ENCODE measurements at places on chromosomes 11 and 22.
A peak's percentile ranks its signal among the peaks of the same experiment; 100 is the strongest.

DNA sequence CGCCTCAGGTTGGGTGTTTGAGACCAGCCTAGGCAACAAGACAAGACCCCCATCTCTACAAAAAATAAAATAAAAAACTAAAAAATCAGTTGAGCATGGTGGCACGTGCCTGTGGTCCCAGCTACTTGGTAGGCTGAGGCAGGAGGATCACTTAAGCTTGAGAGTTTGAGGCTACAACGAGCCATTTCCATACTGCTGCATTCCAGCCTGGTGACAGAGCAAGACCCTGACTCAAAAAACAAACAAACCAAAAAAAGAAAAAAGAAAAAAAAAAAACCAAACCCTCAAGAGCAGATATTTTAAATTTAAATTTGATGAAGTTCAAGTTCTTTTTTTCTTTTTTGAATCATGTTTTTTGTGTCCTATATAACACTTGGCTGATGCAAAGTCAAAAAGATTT is 7.2 kb upstream of the CCDC83 start:
- DNase-seq, result no peak

DNA sequence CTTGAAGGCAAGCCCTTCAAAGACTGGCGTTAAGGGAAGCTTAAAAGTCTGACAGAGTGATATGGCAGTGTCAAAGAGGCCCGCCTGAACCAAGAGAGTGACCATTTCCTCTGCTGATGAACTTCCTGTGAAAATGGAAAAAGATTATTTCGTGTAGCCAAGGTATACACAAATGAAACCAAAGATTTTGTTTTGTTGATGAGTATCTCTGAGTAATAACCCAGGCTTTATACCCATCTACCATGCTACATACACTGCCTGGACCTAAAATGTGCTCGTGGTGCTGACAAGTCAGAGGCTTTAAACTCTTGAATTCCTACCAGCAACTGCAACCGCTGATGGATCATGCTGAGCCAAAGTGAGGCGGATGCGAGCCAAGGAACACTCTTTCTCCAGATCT is 21.0 kb upstream of the FNBP4 start:
- no peak for DNase-seq

DNA sequence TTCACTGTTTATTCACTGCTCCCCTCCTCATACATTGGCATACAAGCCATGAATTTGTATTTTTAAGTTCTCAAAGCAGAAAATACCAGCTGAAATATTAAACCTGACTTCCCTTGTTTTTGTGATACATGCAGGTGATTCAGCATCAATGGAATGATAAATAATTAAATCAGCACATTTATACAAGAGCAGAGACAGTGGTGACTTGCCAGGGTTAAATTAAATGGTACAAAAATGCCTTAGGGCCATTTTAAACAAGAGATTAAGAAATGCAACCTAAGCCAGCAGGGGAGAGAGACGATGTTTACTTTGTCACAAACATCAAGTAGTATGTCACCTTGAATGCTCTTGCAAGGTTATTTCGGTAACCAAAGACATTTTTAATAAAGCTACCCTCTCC is 95.9 kb upstream of the DDI1 start:
- DNase-seq, result no peak

DNA sequence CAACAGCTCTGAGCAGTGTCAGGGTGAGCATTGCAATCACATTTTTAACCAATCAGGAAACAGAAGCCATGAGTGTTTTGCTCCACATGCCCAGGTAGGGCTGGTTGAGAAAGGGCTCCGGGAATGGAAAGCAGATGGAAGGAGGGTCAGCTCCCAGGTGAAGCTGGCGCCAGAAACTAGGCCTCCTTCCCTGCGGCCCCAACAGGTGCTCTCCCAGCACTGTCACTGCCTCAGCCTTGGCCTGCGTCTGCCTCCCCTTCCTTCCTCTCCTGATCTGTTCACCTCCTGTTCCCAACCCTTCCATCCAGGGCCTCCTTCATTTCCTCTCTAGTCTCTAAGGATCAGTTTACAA is 4.6 kb upstream of the VSIG10L2 start:
- no peak for DNase-seq

GRCh38 chr11:62421996-62422395 is 3.2 kb downstream of the SCGB1A1 start:
- DNase-seq, result no peak

GRCh38 chr11:130671801-130672700 is 223.6 kb downstream of the ADAMTS15 start:
- no peak for DNase-seq

- DNase-seq, result no peak
These were observed 468.8 kb downstream of the CNTN5 start for GRCh38 chr11:99489581-99489980.

GRCh38 chr11:46675949-46676348 is 24.5 kb downstream of the ARHGAP1 start:
- no peak for DNase-seq

- DNase-seq, result no peak
These were observed 19.8 kb downstream of the SPECC1L start for GRCh38 chr22:24290459-24290858.

- no peak for DNase-seq
These were observed 359.5 kb downstream of the TMEM135 start for GRCh38 chr11:87397011-87397865.

GRCh38 chr11:108524422-108524821 is 26.2 kb upstream of the POGLUT3 start:
- no peak for DNase-seq

DNA sequence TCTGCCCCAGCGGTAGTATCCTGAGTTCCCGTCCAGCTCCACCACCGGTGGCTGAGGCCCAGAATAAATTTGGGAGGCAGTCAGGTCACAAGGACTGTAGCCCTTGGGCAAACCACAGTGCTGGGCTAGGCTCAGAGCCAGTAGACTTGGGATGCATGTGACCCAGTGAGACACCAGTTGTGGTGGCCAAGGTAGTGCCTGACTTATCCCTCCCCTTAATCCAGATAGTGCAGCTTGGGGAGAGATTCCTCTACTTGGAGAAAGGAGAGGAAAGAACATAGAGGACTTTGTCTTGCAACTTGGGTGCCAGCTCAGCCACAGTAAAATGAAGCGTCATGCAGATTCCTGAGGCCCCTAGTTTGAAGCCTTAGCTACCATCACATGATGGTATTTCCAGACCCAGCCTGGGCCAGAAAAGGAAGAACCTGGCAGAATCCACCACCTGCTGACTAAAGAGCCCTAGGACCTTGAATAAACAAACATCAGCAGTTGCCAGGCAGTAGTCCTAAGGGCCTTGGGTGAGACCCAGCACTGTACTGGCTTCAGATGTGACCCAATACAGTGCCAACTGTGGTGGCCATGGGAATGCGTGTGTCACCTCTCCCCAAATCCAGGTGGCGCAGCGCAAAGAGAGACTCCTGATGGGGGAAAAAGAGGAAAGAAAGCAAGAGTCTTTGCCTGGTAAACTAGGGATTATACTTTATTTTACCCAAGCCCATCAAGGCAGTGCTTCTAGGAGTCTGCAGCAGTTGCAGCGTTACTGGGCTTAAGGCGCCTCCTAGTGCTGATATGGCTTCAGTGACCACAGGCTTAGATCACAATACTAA is 17.0 kb upstream of the DDX10 start:
- DNase-seq, result peak; percentile 50

GRCh38 chr22:38655519-38656255 is 505 bp downstream of the FAM227A start:
- no peak for DNase-seq

DNA sequence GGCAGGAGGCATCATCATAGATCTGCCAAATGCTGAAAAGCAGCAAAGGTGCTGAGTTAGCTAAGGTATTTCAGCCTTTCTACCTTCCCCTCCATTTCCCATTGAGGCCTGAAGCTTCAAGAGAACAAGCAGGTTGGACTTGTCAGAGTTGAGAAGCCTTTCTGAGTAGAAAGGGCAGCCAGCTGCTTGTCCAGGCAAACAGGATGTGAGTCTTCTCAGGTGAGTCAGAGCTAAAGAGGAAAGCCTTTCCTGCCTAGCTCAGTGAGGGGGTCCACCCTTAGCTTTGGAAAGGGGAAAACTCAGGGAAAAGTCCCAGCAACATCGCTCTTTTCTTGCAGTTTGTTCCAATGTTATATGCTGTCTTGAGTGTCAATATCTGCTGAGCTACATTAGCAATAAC is 13.2 kb upstream of the MPZL2 start:
- DNase-seq, result no peak

GRCh38 chr11:64998690-64999431 is 2.1 kb upstream of the BATF2 start:
- DNase-seq, result no peak

GRCh38 chr11:16613512-16614381 is 124.7 kb upstream of the C11orf58 start:
- DNase-seq, result peak; percentile 72

DNA sequence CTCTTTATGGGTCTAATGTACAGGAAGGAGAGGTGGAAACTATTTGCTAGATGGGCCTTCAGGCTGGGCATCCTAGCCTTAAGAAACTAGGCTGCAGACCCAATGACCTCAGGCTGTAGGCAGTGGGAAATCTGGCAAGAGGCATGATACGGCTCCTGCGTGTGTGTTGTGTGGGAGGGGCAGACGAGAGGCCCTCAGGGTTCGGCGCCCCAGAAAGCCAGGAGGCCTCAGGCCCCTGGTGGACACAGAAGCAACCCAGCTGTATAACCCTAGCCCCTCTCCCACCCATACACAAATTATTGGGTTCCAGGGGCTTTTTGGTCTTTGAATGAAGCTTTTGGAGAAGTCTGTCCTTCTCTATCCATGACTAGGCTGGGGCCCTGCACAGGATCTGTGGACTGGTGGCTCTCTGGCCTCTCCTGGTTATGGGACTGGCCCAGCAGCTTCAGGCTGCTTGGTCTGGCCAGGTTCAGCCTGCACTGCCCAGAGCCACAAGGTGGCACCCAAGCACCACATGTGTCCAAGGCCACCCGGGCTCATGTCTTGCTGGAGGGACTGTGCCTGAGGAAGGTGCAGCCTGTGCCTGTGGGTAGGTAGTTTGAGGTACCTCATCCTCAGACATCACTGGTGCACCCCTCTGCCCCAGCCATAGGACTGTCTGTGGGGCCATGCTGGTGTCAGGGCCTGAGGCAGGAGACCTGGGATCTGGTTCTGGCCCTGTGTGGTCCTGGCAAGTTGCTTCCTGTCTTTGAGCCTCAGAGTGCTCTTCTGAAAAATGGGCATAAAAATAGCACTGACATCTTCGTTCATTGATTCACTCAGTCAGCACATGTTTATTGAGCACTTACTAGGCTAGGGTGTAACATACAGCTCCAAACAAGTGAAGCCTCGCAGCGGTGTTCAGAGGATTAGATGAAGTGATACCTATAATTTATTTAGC is 87.5 kb downstream of the RRM1 start:
- DNase-seq, result peak; percentile 48

DNA sequence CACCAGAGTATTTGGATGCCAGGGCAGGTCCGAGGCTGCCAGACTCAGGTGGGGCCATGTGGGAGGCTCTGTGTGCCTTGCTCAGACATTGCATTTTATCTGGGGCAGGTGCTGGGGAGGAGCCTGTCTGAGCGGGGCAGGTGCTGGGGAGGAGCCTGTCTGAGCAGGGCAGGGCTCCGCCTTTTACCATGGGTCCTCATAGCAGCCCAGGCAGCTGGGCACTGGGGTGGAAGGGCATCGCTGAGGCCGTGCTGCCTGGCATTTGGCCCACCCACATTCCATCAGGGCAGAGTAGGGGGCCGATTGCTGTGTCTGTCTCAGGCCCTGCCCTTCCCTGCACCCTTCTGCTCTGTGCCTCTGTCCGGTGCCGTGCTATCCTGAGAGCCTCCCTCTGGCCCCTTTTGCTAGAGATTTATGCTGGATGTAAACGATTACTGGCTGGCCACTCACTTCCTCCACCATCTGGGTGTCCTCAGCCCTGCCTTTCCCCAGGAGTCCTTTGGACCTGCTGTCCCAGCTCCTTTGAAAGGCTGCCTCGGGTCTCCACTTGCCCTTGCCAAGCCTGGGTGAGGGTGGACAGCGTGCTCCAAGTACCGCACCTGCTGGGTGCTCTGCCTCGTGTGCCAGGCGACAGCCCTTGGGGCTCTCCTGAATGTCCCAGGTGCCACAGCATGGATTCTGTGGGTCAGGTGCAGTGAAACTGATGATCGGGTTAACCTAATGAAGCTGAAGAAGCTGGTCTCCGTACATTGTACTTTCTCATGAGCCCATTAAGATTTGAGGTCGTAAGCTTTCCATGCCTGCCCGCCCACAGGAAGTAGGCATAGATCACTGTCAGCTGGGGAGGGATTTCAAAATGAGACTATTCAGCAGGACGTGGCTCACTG is 281.6 kb downstream of the TBC1D22A start:
- DNase-seq, result no peak

- no peak for DNase-seq
These were observed 580.6 kb upstream of the ANO5 start for GRCh38 chr11:21612326-21612725.

GRCh38 chr11:3710485-3711259 is 39.5 kb upstream of the CHRNA10 start:
- DNase-seq, result no peak

DNA sequence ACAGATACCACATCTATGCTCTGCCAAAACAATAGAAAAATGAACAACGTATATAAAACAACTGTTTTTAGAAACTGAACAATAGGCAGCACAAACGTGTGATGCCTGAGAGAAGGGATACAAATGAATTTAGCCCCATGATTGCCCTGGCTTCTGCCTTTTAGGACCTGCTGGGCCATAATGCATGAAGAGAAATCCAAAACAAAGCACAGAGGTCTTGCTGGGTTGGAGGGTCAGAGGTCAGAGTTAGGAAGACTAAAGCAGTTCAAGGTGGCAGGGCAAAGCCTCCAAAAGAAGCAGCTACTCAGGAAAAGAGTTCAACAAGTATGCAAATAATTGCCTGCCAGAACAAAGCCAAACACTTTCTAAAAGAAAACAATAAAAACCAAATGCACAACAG is 138.5 kb downstream of the TTC28 start:
- DNase-seq, result no peak

All from stimulated activated naive CD8-positive, alpha-beta T cell treated with anti-CD3 and anti-CD28 coated beads, Interleukin-15, amount 100 ng/mL, for 72 hours (primary cell).